ENCODE measurements at places on chromosomes 7 and 10.

GRCh38 chr10:61766927-61767326, 104.2 kb downstream of the CABCOCO1 start:
- no peak for DNase-seq

DNA sequence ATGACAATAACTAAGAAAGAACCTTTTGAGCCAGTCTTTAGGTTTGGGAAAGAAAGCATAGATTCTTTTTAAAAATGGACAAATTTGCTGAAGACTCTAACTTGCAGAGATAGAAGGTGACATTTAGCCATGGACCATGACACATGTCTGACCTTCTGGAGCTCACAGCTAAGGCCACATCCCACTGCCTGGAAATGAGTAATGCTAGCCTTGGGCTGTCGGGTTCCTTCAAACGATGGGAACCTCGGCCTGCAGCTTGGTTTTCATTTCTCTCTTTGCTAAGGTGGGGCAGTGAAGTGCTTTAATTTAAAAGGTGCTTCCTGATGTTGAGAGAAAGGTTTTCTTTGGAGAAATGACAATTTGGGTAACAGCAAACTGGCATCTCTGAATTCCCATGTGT, 223.2 kb downstream of the FANK1 start:
- DNase-seq: no peak

DNA sequence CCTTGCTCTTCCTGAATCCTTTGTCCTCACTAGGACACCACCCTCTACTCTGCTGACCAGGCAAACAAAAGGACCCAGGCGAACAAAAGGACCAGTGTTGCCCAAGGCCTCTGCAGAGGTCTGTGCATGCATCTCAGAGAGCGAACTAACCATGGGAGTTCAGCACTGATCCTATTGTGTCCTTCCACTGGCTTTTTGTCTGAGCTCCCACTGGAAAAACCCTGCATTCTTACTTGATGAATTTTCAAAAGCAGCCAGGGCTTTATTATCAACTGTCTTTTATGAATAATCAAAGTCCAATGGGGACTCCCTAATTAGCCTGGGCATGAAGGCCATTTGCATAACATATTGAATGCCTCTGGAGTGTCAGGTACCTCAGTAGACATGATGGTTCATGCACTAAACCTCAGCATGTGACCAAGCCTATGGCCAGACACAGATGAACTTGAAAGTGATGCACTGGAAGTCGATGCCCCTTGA, 140.6 kb downstream of the KCNMA1 start:
- DNase-seq: no peak

DNA sequence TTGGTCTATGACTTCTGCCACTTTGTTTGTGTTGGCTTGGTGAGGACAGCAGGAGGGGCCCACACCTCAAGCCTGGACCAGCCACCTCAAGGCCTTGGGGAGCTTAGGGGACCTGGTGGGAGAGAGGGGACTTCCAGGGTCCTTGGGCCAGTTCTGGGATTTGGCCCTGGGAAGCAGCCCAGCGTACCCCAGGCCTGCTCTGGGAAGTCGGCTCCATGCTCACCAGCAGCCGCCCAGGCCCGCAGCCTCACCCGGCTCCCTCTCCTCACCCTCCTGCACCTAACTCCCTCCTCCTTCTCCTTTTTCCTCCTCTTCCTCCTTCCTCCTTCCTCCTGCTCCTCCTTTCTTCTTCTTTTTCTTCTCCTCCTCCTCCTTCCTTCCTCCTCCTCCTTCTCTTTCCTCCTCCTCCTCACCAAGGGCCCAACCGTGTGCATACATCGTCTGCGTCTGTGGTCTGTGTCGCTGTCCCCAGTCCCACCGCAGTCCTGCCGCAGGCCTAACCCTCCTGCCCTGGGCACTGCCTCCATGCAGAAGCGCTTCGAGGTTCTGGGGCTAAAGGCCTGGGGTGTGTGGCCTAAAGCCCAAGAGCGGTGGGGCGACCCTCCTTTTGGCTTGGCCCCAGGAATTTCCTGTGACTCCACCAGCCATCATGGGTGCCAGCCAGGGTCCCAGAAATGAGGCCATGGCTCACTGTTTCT, 5.3 kb downstream of the EN2 start:
- DNase-seq: no peak

DNA sequence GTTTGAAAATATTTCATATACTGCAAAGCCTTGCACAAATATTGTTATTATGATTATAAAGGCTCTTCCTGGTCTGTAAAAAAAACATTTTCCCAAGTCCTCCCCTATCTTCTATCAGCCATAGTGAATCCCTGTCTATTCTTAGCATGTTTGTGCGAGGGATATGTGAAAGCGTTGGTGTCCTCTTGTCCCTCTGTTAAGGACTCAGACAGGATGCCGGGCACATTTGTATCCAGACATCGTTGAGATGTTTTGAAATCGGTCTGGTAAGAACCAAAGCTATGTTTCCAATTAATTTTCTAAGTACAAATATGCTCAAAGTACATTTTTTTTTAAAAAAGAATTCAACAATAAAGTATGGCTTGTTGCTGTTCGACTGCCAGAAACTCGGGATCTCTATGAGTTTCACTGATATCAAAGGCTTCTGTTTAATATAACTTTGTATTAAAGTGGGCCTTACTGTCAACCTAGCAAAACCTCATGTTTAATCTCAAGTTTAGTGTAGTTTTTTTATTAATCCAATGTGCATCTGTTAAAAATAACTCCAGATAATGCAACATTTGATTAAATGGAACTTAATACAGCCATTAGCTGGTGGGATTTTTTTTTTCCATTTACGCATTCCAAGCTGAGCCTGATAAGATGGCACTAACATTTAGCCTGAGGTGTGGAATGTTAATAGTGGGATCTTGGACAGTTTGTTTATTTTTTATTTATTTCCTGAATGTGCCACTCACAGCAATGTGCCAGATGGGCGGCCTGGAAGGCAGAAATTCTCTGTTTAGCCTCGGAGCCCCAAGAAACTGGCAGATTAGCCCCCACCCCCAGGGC, 754.3 kb downstream of the LRMDA start:
- DNase-seq: no peak

- no peak for DNase-seq
These were observed 2.5 kb upstream of the MEST start for GRCh38 chr7:130489140-130489983.

DNA sequence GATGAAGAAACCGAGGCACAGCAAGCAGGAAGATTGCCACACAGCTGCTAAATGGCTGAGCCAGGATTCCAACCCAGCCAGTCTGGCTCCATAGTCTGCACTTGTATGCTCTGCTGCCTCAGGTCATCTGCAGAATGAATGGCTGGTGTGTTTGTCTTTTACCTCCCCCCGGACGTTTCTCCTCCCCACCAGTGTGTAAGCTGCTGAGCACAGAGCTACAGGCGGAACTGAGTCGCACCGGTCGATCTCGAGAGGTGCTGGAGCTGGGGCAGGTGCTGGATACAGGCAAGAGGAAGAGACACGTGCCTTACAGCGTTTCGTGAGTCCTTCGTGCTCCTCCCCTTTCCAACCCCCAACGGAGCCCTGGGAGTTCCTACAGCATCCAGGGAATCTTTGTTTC, 2.6 kb downstream of the CNPY4 start:
- DNase-seq: no peak

GRCh38 chr7:25448301-25448700, 220.0 kb upstream of the NPVF start:
- no peak for DNase-seq

GRCh38 chr7:117126676-117127075, 173.4 kb downstream of the ST7 start:
- DNase-seq: no peak

GRCh38 chr10:12814166-12814565, 187.3 kb downstream of the CCDC3 start:
- no peak for DNase-seq

DNA sequence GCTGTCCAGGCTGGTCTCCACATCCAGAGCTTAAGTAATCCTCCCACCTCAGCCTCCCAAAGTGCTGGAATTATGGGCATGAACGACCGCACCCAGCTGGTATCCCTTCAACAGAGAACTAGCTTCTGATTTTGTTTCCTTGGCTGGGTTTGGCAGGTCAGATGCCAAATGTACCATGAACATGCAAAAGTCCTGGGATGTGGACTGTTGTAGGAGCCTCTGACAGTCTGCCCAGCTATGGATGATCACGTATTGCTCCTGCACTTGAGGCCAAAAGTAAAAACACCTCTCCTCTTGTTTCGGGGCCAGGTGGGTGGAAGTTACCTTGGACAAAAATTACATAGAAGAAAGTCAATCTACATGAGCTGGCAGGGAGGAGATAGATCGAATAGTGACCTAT, 699.5 kb downstream of the TYW1 start:
- DNase-seq: no peak

DNA sequence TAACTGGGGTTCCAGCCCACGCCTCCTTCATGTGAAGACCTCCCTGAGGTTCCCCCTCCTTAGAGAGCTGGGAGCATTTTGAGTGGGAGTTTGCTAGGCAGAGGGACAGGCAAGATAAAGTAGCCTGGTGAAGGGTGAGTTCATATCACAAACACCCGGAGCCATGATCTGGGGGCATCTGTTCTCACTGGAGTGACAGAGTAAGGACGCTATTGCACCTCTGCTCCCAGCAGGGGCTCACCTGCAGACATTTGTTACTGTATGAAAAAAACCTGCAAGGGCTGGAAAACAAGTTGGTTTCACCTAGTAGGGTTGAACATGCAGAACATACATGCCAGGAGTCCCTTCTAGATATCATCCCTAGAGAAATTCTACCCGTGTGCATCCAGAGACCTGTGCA, 88.4 kb downstream of the CARD11 start:
- DNase-seq: no peak

DNA sequence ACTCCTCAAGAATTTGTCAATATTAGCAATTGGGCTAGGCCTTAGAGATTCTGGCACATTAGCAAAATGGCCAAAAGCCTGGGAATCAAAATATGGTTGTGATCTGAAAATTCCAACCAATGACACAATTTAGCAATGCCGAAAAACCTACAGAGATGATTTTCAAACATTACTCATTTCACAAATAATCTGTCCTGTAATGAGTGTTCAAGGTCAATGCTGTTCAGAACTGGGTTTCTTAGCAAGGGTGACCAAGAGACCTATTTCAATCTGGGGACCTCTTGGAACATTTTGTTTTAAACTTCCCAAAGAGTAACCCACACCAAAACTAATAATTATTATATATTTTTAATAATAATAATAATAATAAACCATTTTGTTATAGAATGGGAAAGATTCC, 24.1 kb downstream of the ELMO1 start:
- DNase-seq: no peak

Data from stimulated activated CD8-positive, alpha-beta memory T cell treated with anti-CD3 and anti-CD28 coated beads, Interleukin-4, amount 100 ng/mL, for 1 hour (primary cell).